ENCODE measurements at places on chromosomes 3 and 15.

- no peak for DNase-seq
Observed at GRCh38 chr15:45095661-45096060, 18.3 kb downstream of the DUOX2 start.

DNA sequence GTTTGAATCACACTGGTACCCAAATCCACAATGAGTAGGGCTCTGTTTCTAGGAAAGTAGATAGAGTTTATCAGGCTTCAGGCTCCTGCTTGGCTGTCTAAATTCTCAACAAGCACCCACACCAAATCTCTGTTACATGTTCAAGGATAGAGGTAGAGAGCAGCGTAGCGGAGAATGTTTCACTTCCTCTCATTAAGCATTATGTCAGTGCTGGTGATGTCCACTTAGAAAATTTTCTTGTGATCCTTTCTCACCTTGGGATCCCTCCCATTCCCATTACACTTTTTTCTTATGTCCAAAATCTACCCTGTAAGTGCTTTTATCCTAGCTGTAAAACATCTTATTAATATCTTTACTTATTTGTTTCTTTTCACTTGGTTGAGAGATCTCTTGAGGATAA is 34.7 kb upstream of the GCSAM start:
- no peak for DNase-seq

GRCh38 chr3:116067326-116067725 is 378.0 kb downstream of the LSAMP start:
- DNase-seq, result no peak

DNA sequence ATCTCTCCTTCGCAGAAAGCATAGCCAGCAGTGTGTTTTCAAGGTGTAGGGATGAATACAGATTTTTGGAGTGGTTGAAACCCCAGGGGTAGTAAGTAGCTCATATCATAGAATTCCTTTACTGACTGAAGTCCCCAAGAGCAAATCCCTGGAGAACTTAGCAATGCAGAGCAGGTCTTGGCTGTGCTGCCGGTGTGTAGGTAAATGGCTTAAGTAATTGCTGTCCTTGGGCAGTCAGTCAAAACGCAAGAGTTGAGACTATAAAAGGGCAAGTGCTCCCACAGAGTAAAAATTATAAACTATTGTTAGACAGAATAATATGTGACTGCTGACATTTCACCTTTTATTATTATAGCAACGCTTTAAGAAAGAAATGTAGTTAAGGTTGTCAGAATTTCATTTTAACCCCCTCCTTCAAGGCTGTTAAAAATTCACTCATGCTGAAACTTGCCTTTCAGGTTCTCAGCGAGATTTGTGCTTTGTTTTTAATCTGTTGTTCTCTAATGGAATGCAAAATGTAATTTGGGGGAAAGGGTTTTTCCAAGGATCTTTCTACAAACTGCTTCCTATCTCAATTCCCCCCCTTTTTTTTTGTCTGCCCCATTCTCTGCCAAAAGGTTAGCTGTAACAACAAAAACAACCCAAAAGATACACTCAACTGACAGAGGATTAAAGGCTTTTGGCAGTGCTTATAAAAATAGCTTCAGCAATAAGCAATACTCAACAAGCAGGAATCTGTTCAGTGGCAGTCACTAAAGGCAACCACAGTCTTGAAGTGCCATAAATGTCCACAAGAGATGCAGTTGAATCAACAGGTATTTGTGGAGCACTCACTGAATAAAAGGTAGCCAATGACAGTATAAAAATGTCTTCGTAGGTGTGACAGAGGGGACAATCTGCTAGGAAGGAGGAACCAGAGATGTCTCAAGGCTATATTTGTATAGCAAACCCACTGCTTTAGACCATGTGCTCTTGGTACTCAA is 105.3 kb downstream of the THRB start:
- no peak for DNase-seq

DNA sequence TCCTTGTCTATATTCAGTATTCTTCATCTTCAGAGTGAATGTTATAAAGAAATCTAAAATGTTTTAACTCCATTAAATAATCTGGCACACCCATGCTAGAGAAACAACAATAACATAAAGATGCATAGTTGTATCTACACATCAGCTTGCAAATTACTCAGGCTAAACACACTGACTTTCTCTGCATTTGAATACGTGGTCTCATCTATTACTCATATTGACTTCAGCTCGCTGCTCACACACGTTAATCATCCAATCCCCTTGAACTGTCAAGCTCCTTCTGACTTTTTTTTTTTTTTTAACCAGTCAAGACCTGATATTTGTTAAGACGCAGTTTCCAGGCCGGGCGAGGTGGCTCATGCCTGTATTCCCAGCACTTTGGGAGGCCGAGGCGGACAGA is 1137.3 kb upstream of the CADM2 start:
- no peak for DNase-seq

GRCh38 chr3:45564172-45564571 is 30.4 kb upstream of the LIMD1 start:
- no peak for DNase-seq

DNA sequence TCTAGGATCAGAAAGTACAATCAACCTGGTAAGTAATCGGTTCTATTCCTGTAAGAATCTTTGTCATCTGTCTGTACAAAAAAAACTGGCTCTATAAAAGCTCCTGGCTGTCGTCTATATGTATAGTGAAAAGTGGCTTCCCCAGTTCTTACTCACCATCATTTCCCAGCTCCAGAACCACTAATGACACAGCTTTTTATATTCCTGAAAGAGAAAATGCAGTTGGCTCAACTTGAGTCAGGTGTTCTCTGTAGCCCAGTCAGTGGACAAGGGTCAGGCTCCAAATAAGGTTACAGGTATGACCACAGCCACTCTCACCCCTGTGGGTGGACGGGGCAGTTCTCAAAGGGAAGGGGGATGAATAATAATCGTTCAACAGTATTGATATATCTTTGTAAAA is 85.1 kb downstream of the AP4E1 start:
- DNase-seq, result no peak

DNA sequence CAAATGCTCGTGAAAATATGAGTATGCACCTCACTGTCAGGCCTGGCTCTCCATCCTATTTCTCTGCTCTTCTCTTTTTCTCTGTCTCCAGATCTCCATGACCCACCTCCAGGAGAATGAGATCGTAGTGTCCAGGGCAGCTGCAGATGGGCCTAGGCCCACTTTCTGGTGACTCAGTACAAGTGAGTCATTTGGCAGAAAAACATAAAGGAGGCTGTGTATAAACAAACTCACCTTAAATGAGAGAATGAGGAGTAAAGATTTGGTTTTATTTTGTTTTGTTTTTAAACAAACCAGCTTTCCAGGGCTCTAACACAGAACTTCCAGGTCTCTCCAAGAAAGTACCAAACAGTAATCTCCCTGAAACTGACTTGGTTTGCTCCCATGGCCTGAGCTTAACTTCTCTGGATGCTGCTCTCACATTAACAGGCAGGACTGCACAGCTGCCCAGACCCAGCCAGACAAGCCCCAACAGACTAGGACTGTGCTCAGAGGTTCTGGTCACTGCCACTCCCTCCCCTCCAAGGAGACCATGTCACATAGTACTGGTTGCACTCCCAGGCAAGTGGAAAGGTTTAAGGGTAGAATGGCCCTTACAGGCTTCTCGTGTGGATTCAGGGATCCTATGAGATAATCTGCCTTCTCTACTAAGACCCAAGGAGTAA is 1.5 kb upstream of the HEG1 start:
- no peak for DNase-seq

DNA sequence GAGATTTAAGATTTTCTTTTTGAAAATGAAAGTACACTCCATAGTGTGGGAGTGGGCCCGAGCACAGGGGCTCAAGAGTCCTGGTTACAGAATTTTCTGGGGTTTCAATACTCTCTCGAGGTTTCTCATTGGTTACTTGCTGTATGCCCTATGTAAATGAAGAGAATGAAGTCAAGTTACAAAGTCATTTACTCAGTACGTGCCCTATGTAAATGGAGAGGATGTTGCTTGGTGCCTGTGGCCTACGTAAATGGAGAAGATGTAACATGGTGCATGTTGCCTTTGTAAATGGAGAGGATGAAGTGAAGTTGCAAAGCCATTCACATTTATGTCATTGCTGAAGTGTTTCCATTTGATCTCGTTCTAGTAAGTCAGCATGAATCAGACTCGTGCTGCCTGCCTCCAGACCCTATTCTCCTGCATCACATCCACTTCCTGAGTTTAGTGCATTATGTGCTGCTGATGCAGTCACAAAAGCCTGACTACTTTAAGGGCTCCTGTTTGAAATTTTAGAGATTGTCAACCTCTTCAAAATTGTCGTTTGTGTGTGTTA is 302.0 kb downstream of the ZBBX start:
- no peak for DNase-seq

GRCh38 chr3:9749296-9749644 is 482 bp upstream of the OGG1 start:
- no peak for DNase-seq

- DNase-seq, result no peak
Observed at GRCh38 chr15:99114511-99115299, 9.8 kb downstream of the SYNM start.

DNA sequence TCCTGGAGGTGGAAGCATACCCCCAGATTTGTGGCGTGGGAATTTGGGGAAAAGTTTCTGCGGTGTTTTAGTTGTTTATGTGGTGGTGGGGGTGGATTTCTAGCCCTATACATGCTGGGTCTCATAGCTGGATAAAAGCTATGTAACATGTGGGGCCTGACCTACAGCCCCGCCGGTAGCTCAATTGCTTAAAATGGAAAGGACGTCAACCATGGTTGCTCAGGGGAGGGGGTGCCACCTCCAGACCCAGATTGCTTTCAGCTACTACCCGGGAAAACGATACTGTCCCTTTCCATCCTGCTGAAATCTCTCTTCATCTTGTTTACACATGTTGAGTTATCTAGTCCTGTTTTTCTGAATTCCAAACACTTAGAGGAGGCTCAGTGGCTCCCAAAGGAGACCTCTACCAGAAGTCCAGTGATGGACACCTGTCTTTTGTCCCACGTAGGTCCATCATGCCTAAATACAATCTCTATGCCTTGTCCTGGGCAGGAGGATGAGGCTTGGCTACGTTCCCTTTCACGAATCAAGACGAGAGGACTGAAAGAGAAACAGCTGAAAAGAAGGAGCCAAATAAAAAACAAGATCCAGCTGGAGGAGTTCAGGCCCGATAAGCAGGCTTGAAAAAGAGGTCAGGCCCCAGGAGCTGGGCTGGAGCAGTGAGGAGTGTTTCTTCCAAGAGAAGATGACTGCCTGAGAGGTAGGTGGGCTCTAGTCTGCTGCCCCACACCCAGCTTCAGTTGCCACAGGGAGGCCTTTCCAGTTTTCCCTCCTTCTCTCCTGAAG is 72.1 kb upstream of the TPRG1 start:
- no peak for DNase-seq

GRCh38 chr15:67462875-67463274 is 58.1 kb upstream of the C15orf61 start:
- DNase-seq, result no peak

- DNase-seq, result no peak
Observed at GRCh38 chr3:335240-335639, 138.7 kb downstream of the CHL1 start.

GRCh38 chr15:66865622-66866611 is 163.9 kb downstream of the SMAD6 start:
- DNase-seq, result no peak

DNA sequence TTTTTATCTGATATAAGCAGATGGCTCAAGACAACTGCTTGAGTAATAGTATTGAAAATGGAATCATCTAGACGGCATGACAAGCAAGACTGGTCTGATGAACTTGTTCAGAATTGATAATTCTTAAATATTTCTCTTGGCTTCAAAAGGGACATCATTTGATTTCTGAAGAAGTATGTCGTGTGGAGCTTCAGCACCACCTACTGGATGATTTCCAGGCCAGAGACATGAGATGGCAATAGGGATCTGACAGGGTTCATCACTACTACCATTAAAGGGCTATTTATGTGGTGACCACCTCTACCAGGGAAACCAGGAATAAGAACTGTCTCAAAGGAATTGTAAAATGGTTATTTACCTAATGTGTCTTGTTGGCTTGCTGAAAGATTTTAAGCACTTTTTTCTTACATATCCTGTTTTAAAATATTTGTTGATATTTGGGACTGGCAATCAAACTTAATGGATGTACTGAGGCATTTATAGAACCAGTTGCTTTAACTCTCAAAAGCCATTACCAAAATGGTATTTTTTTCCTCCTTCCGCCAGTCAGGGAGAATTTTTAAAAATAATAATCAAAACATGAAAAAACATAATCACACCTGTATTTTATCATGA is 99.5 kb upstream of the FAM98B start:
- peak; percentile 36 for DNase-seq

DNA sequence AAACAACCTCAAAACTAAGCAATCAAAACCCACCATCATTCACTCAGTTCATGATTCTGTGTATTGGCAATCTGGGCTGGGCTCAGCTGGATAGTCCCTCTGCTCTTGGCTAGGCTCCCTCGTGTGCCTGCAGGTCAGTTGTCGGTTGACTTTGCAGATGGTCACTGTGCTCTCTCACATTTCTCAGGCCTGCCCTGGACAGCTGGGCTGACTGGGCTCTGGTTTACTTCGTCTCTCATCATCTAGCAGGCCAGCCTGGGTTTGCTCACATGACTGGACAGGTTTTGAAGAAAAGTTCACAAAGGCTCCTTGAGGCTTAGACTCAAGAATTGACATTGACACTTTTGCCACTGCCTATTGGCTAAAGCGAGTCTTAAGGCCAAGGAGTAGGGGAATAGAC is 105.0 kb upstream of the CTNNB1 start:
- no peak for DNase-seq

DNA sequence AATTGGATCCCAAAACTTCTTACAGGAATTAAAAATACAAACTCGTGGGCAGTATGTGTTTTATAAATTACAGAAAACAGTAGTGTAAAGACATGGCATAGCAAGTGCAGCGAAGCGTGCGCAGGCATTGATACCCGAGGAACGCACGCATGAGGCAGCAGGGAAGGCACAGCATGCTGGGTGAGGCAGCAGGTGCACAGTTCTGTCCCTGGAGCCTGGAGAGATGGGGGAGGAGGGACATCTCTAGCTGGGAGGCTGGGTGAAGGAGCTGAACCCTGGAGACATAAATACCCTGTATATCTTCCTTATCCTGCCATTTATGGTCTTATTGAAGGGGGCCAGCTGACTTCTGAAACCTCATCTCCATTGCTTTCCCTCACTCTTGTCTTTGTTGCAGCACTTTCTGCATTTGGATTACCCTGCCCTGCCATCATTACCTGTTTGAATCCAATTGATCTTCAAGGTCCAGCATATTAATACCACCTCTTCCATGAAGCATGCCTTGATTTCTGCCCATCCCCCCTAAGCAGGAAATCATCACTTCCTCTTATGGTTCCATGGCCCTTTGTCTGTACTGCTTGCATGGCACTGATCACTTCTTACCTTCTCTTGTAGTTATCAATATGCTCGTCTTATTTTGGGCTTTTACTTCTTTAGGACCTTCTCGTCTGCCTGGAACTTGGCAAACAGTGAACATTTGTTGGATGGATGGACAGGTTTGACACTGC is 20.5 kb downstream of the LPP start:
- no peak for DNase-seq

GRCh38 chr3:158710601-158711000 is 21.7 kb downstream of the RARRES1 start:
- DNase-seq, result no peak

GRCh38 chr3:167872941-167873340 is 137.4 kb downstream of the SERPINI1 start:
- no peak for DNase-seq
